ENCODE measurements at places on chromosomes 1 and 21.

GRCh38 chr1:102631691-102632090 lies 476.6 kb downstream of the COL11A1 start:
- no peak for DNase-seq

- DNase-seq: no peak
These were observed 420.9 kb downstream of the DISC1 start for GRCh38 chr1:232047473-232047872.

DNA sequence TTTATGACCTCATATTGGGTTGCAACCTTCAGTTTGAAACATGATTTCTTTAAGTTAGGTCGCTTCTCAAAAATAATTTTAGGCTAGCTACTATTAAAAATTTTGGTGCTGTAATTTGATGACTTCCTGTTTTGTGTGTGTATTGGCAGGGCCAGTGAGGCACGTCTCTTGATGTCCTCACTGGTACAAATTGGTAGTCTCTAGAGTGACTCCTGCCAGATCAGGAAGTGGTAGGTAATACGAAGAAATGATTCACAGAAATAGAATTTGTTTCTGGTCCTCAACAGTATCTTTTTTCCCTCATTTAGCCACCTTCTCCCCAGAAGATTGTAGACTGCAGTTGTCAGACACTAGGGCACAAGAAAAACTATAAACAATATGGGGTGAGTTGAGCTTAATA lies 120.9 kb upstream of the KIAA1614 start:
- no peak for DNase-seq

- DNase-seq: no peak
These were observed 50.9 kb downstream of the EVA1C start for GRCh38 chr21:32463367-32463766.

DNA sequence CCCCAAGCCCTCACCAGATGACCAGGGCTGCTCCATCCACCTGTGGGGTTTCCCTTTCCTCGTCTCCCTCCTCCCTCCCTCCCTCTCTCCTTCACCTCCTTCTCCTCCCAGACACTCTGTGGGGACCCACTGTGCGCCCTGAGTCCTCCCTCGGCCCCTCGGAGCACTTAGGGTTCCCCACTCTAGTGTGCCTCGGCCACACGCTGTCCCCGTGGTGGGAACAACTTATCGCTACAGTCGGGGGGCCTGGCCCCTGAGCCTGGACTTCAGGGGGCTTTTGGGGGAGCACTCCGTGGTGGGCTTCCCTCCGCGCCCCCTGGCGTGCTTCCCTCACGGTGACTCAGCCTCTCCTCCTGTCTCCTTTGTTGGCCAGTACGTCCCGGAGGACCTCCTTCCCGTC lies 27.5 kb downstream of the CSTB start:
- no peak for DNase-seq

DNA sequence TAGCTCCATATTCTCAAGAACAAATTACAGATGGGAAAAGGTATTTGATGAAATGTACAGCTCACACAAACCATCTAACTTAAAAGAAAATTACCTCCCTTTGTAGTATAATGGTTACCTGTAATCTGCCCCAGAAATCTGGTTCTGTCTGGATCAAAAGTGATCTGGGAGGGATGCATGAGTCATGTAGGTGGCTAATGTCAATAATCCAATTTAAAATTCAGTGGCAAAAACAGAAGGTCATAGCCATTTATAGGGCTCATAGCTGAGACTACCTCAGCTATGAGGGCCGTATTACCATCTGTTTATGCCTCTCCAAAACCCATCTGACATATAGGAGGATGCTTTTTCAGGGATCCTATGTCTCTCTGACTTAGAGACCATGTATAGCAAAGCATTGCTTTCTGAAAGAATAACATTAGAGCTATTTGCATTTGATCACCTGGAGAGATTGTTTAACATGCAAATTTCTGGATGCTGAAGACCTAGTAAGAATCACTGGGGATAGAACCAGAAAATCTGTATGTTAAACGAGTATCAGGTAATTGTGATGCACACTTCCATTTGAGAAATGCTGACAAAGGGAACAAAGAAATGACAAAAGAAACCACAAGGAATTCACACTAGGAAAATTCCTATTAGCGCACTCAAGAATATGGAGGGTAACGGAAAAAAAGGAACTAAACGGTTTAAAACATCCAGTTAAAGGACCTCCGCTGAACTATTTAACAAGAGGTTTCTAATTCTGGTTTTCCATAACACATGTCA lies 17.6 kb downstream of the PAXBP1 start:
- no peak for DNase-seq

GRCh38 chr1:97877307-97877706 lies 43.5 kb downstream of the DPYD start:
- DNase-seq: no peak

DNA sequence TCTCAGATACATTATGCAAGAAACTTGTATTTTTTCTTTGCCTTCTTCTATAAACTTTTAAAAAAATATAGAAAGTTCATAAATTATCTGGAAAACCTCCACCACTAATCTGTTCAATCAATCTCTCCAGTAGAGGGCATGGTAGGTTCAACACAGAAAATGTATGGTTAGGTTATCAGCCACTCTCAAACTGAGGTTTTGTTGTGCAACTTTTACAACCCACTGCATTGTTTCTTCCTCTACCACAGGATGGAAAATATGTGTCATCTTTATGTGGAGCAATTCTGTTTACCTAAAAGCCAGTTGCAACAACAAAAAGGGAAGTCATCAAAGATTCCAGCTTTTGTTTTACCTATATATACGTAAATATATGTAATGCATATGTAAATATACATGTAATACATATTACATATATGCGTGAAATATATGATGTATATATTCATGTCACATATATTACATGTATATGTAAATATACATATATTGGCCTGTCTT lies 3.0 kb upstream of the RGS2 start:
- no peak for DNase-seq

GRCh38 chr1:160428053-160428452 lies 27.7 kb downstream of the VANGL2 start:
- DNase-seq: no peak

DNA sequence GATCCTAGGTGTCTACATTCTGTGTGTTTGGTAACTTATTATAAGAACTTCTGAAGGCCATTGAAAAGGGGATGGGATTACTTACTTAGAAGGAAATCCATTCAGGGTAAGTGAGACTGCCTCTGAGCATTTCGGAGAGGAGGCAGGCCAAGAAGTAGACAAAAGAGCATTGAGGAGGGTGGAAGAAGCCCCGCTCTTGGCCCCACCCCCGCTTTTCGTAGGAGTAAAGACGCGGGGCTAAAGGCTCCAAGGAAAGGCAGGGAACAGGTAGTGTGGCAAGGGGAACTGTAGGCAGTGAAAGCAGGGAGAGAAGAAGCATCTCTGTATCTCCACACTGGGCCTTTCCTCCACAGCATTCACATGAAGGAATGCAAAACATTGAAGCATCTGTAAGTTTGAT lies 51.8 kb upstream of the GRIK1 start:
- no peak for DNase-seq

DNA sequence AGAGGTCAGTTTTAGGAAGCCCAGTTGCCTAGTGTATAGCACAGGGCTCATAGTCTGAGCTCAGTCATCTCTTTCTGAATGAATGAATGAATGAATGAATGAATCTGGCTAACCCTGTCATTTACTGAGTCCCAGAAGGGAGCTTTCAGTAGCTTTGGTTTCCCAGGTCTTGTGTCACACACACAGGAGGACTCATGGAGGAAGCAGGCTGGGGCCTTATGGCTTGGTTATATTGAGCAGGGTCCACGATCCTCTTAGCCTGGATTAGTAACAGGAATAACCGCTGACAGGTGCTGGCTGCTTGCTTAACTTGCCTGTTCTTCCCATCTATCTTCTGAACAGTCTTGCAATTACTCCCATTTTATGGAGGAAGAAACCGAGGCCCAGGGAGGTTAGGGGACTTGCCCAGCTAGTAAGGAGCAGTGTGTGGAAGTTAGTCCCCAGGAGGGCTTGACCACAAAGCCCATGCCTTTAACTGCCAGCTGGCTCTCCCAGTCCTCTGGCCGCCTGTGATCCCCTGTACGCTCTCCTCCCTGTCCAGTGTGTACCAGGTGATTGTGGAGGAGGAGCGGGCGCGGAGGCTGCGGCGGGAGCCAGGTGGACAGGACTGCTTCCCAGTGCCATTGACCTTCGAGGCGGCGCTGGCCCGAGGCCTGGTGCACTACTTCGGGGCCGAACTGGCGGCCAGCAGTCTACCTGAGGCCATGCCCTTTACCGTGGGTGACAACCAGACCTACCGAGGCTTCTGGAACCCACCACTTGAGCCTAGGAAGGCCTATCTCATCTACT lies 46.0 kb downstream of the PTPRU start:
- DNase-seq: no peak

- no peak for DNase-seq
These were observed 239.5 kb downstream of the FAF1 start for GRCh38 chr1:50720457-50721053.

DNA sequence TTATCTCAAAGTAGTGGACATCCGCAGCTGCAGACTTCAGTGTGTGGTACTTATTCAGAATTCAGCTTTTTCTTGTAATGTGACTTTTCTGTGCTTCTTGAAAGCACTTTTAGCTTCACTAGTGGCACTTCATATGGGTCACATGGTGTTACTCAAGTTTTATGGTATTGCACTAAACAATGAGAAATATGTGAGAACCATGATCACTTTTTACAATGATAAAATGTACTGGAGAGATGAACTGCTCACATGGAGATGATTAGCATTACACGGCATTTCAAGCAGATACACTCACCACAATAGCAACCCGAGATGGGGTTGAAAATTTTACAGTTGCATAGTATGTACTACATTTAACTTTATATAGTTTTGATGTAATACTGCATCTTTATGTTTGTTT lies 40.1 kb upstream of the GPR52 start:
- DNase-seq: no peak
